ENCODE measurements at places on chromosomes 3 and 15.

DNA sequence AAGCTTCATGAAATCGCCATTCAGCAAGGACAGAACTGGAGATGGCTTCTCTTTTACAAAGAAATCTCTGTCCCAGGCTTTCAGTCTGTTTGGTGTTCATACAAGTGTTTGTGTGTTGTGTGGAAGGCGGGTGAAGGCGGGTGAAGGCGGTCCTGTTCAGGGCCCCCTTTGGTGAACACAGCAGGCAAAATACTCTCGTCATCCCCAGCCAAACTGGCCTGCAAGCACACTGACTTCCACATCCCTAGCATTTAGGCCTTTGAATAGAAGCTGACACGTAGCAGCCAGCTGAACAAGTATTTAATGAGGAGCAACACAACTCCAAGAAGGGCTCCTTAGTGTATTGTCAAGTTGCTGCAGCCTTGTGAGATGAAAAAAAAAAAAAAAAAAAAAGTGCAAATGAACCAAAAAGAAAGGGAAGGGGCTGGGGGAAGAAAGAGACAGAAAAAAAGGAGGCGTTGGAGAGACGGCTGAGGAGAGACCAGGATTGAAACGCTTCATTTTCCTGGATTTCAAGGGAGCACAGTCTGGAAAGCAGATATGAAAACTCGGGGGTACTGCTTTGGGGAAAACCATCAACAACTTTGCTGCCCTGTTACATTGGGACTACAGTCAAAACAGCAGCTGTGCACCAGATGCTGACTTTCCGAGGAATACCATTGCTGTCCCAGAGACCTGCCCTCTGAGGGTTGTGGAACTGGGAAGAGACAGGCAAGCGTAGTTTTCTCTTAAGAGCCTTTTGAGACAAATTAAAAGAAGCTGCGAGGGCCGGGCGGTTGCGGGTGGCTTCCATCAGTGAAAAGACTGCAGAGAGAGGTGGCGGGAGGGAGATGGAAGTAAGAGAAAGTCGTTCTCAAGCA, 74.6 kb downstream of the TGFBR2 start:
- no peak for DNase-seq

DNA sequence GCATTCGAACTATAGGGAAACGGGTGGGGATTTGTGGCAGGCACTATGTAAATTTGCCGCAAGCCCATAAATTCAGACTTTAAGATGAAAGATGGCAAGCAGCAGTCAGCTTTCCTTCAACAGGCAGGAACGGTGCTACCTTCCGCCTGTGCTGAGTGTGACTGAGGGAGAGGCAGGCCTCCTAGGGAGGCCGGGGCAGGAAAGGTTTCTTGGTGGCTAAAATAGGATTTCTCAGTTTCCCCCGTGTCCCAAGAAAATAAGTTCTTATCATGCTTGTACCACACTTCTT, 12.5 kb downstream of the FLNB start:
- DNase-seq = no peak

GRCh38 chr15:57972864-57973263, 92.6 kb downstream of the ALDH1A2 start:
- no peak for DNase-seq

- DNase-seq = no peak
These were observed 338.7 kb downstream of the CLSTN2 start for GRCh38 chr3:140273542-140274195.

GRCh38 chr3:34178415-34178814, 380.0 kb downstream of the PDCD6IP start:
- DNase-seq = no peak

- DNase-seq = no peak
These were observed 16.2 kb upstream of the CERS3 start for GRCh38 chr15:100544946-100545345.

All from NCI-H1417 treated with DMSO at 0.1 percent for 48 hours (cell line).